ENCODE measurements at places on chromosomes 13 and 19.

DNA sequence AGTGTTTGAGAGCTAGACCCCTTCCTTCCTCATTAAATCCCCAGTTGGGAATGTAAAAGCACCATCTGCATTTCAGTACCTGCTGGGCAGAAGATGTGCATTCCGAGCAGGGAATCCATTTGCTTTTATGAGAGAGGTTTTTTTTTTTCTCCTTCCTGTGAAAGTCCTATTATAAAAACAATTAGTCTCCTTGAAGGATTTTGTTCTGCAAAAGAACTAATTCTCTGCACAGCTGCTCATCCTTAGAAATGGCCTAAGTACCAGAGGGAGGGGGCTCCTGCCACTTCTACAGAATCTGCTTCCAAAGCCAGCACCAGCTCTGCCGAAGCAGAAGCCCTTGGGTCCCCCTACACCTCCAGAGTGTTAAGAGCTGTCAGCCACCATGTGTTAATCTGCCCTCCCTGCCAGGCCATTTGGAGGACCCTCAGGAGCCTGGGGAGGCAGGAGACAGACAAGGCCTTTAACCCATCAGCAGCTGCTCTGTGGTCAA, 36.4 kb upstream of the SERPINE3 start:
- no peak for DNase-seq

DNA sequence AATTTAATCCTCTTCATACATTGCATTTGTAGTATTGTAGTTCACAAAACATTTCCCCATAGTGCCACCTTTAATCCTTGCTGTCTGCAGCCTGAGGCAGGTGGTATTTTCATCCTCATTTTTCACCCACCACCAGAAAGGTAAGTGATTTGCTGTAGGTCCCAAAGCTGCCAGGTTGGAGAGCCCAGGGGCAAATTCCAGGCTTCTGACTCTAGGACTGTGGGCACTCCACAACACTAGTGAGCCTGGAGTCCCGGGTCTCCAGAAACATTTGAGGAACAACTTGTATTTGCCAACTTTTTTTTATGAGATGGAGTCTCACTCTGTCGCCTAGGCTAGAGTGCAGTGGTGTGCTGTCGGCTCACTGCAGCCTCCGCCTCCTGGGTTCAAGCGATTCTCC, 6.2 kb downstream of the ILF3 start:
- no peak for DNase-seq

DNA sequence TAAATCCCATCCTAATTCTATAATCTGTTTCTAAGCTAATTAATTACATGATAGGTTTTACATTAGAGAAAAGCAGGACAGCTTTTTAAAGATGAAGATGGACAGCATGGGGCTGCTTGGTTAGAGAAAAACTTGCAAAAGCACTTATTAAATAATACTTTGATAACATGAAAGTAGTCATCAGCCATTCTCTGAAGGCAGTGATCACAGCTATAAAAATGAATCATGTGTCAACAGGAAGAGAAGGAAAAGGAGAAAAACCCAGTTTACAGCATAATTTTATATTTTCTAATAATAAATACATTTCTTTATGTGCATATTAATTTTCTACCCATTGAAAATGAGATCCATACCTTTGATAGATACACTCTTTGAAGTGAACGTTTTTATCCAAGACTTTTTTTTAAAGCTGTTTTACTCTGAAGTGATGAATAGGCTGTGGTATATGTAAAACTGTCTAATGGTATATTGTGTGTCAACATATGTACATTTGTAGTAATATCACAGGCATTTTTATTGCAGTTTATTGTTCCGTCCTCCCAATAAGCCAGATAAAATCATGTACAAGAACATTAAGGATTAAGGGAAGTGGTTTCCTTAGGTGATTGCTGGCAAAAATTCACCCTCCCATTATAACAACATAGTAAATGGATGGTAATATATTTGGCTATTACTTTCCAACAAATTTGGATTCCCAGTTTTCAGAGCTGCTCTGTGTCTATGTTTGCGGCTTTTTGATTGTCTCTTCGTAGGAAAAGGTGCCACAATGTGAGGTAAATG, 1.3 kb upstream of the KLF5 start:
- no peak for DNase-seq

- no peak for DNase-seq
Measured at GRCh38 chr13:21889651-21890050, 218.8 kb downstream of the FGF9 start.

GRCh38 chr13:65710514-65710913, 1519.6 kb downstream of the PCDH9 start:
- DNase-seq: no peak

DNA sequence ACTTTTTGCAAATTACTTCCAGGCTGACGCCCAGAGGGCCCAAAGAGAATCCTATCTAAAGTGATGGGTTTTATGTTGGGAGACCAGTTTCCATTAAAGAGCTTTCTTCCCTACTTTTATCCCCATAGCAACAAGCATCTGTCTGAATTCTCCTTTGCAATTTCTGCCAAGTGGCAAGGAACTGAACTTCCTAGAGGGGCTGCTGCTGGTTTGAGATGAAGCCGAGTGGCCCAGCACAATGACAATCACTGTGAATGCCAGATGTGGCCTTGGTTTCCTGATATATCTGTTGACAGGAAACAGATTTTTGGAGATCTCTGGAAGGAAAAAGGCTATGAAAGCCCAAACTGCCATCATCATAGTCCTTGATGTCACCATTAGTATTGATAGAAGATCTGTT, 198.6 kb downstream of the OXGR1 start:
- no peak for DNase-seq

DNA sequence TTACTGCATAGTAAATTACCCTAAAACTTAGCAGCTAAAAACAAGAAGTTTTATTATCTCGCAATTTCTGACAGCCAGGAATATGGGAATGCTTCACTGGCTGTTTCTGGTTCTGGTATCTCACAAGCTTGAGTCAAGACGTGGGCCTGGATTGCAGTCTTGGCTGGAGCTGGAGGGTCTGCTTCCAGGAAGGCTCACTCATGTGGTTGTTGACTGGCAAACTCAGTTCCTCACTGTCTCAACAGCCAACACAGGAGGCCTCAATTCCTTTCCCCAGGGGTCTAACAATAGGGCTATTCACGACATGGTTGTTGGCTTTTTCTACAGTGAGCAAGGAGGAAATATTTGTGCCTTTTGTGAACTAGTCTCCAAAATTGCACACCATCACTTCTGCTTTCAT, 146.3 kb downstream of the GPC5 start:
- no peak for DNase-seq

DNA sequence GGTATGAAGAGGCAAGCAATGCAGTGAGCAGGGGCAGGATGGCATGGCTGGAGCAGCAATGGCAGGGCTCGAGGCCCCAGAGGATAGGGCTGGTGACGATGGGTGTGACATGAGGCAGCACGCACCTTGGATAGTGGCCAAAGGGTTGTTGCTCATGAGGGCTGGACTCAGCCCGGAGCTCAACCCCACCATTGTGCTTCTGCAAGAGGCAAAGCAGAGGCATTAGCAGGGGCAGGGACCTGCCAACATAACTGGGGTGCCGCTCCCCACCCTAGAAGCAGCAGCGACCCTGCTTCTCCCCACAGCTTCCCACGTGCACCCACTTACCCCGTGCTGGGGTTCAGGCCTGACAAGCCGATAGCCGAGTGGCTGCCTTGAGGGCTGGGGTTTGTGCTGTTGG, 15.8 kb downstream of the ZNF574 start:
- DNase-seq: no peak

DNA sequence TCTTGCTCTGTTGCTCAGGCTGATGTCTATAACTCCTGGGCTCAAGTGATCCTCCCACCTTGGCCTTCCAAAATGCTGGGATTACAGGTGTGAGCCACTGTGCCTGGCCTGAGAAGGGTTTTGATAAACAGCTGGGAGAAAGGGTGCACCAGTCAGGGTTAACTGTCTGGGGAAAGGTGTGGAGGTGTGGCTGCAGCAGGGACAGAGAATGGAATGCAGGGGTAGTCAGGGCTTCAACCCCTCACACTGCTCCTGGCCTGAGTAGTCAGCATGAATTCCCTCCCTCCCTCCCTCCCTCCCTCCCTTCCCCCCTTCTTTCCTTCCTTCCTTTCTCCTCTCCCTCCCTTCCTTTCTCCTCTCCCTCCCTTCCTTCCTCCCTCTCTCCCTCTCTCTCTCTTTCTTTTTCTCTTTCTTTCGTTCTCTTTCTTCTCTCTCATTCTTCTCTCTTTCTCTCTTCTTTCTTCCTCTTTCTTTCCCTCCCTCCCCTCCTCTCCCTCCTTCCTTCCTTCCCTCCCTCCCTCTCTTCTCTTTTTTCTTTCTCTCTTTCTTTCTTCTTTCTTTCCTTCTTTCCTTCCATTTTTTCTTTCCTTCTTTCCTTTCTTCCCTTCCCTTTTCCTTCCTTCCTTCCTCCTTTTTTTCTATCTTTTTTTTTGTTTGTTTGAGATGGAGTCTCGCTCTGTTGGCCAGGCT, 16.0 kb downstream of the MYO1F start:
- DNase-seq: no peak

DNA sequence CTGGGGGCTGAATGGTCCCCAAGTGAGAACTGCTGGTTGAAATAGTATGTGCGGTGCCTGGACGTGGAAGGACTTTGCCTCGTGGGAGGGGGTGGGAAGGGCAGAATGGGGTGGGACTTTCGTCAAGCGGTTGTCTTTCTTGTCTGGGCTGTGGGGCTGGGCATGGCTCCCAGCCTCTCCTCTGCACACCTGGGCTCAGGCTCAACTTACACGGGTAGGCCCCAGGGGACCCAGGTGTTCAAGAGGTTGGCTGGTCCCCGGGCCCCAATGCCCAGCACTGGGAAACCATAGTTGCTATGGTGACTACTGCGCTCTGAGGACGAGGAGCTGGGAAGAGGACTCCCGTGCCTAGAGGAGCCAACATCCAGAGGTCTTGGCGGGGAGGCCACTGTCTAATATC, 7.3 kb downstream of the NWD1 start:
- no peak for DNase-seq
